GM23248 (cell line): ENCODE measurements at places on chromosomes 3 and 15.
A peak's percentile ranks its signal among the peaks of the same experiment; 100 is the strongest.

DNA sequence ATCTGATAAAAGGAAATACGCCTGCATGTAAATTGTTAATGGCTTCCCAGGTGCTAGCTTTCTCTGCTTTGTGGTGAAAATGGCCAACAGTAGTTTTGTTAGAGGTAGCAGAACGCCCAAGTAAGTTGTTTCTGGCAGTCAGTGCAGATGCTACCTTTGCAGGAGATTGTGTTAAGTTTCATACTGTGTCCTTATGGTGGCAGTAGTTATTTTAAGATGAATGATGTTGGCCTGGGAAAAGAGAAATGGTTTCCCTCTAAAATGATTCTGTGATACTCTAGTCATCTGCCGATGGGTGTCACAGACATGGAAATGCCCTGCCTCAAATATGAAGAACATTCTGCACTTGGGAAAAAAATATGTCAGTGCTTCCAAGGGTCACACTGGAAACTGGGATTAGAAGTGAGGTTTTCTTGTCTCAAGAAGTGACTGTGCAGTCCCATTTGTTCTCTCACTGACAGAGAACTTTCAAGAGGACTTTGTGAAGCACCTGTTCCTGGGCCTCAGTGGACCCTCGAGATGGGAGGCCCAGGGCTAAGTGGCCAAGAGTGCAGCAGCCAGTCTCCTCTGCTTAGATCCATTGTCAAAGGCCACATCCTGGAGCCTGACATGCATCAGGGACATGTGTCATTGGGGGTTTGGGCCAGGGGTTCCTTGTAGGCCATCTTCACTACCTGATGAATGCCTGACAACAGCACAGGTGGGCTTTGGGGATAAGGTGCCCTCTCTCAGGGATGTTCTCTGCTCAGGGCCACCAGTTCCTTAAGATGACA is 393.3 kb downstream of the CACNA2D3 start:
- no peak for DNase-seq

- no peak for DNase-seq
Measured at GRCh38 chr3:94028093-94028837, at the start of gene STX19. TSS of gene STX19 (minus strand) at chr3:94028597. CDS start at chr3:94015269, 13,328 bp downstream.

- no peak for DNase-seq
Measured at GRCh38 chr3:59249004-59249403, 199.2 kb upstream of the CFAP20DC start.

GRCh38 chr15:25609371-25609770 is 170.5 kb upstream of the UBE3A start:
- no peak for DNase-seq

GRCh38 chr3:58173669-58174398 is 36.9 kb downstream of the DNASE1L3 start:
- no peak for DNase-seq

DNA sequence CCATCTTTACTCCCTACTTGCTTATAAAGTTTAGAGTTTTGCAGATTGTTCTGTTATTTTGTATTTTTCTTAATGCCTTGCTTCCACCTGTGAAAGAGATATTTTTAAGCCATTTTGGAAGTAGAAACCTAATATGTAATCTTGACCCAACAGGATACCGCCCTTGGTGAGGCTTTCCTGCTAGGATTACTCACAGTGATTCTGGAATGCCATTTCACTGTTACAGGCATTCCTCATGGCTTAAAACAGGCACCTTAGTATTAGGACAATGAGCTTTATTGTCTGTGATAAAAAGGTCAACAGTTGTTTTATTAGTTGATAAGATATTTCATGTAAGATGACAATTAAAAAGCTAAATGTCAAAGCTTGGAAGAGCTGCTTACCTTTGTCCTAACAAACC is 58.2 kb downstream of the PHLDB2 start:
- DNase-seq, result peak; percentile 65

- DNase-seq, result peak; percentile 63
Measured at GRCh38 chr15:84749111-84749991, 959 bp downstream of the ZNF592 start.

DNA sequence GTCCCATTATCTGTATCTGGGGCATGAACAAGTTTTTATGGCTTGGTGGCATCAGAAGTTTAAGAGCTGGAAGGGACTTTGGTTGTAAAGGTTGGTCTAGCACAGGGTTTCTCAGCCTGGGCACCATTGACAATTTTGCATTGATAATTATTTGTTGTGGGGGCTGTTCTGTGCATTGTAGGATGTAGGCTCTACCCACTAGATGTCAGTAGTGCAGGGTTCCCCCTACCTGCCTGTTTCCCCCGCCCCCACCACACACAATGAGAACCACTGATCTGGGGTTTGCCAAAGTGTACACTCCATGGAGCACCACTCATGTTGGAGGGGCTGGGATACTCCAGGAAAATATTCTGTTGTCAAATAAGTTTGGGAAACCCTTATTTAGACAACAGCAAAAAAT is 42.7 kb downstream of the PLCL2 start:
- no peak for DNase-seq

GRCh38 chr15:76310475-76311099 is 682 bp downstream of the ETFA start:
- peak; percentile 66 for DNase-seq

DNA sequence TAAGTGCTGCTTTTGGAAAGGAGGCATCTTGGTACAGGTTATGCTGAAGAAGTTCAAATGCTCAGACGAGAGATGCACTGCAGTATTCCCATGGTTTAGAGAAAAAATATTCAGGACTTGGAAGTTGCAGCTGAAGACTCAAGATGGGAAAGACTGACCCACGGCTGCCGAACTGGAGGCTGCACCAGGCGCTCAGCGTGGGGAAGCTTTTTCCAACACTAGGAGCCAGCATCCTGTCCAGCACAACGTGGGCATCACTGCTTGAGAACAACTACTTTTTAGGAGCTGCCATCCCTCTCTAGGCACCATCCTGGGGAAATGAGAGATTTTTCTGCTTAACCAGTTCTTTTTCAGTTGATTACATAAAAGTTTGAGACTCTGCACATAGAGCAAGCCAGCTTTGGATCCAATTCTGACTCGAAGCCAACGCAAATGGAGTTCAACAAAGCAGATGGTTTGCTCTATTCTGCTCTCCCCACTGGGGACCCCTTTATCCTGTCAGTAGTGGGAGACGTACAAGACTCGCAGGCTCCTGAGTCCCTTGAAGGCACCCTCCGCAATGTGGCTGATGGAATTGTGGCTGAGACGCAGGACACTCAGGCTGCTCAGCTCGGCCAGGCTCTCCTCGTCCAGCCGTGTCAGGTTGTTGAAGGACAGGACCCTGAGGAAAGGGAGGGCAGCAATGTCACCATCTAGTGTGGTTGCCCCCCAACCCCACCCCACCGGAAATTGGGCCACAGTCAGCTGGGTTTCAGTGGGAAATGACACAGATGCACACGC is 93.8 kb downstream of the LRIG1 start:
- DNase-seq, result no peak

DNA sequence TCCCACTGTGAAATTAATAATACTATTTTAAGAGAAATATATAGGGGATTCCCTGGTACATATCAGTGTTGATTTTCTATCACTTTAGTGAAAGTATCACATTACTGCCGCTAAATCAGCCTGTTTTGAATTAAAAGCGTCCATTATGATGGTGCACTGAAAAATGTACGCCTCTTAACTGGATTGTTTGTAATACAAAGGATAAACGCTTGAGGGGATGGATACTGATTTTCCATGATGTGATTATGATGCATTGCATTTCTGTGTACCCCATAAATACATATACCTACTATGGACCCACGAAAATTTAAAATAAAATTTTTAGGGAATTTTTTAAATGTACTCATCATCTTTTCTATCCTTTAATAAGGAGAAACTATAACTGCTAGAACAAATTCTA is 478.6 kb downstream of the MAGI1 start:
- no peak for DNase-seq

GRCh38 chr15:20341901-20342600 is 199.5 kb downstream of the GOLGA6L6 start:
- DNase-seq, result no peak

DNA sequence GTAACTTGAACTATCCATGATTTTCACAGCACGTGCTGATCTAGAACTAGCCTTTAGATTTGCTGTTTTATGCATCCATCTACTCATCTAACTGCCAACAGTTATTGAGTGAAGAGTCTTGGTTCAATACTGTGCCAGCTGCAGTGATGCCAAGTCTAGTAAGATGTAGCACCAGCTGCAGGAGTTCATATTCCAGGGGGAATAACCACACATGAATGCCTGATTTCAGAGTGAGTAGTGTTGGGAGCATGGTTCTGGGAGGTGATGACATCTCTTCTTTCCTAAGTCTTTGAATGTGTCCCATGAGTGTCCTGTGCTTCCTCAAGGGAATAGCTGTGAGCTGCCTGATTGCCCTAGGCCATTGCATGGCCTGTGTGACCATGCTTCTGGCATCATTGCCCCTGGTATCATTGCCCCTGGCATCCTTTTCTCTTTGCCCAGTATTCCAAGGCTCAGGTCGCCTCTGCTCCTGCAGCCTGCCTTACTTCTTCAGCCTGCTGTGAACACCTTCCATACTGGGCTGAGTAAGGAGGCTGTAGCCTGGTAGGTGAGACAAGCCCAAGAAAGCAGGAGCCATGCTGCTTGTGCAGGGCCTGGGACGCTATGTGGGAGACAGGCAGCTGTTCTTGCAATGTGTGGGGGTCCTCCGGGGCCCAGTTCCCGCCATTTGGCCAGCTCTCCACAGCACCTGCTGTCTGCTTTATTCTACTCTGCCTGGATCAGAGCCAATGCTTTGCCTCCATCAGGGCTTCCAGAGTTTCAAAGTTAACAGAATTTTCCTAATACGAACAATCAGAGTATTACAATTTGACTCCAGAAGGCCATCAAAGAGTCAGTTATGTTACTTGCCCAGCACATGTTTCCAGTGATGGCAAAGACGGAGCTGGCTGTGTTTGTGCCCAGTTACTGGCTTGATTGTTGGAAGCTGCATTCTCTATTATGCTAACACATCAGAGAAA is 73.2 kb downstream of the CLSTN2 start:
- no peak for DNase-seq

DNA sequence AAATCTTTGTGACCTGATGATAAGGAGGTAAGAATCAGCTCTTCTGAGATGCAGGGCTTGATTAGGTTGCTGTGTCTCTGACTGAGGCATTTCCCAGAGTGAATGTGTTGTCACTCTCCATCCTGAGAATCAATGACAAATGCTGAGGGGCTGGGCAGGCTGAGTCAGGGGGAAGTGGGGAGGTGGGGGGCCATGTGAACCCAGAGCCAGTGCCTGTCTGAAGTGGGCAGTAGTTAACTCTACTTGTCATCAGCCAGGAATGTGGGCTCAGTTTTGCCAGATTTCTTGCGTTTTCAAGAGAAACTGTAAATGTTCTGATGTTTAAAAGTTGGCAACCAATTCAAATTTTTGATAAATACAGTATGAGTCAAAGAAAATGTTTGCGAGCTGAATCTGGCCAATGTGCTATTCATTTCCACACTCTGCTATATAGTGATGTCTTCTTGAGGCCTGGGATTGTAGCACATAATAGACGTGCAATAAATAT is 3.1 kb upstream of the BNC1 start:
- DNase-seq, result peak; percentile 95

GRCh38 chr3:87436781-87437543 is 160.6 kb upstream of the POU1F1 start:
- peak; percentile 67 for DNase-seq

DNA sequence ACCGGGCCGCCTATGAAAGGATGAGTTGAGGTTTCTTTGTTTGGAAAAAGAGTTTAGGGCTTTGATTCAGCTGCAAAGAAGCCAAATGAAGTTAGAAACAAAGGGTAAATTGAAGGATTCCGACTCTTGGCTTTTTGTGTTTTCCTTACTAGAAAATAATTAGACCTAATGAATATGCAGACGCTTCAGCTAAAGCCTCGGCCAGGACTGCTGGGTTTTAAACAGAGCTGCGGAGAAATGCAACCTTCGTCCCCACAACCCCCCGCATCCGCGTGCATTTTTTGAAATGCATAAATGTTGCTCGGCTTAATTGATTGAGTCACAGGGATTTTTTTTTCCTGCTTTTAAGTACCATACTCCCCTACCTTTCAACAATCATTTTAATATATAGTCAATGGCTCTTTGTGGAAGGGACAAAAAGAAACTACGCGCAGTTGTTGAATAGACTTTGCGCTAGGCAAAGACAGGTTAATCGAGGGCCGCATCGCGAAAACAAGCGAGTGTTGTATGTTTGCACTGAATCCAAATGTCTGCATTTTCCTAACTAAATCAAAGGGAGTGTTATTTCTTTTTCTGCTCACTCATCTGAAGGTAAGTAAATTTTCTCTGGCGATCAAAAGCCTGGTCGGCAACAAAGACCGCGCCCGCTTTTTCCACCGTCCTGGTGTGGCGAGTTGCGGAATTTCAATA is 1.3 kb upstream of the ZIC4 start:
- no peak for DNase-seq

- peak; percentile 91 for DNase-seq
Measured at GRCh38 chr3:115217678-115218451, 70.8 kb upstream of the ZBTB20 start.

DNA sequence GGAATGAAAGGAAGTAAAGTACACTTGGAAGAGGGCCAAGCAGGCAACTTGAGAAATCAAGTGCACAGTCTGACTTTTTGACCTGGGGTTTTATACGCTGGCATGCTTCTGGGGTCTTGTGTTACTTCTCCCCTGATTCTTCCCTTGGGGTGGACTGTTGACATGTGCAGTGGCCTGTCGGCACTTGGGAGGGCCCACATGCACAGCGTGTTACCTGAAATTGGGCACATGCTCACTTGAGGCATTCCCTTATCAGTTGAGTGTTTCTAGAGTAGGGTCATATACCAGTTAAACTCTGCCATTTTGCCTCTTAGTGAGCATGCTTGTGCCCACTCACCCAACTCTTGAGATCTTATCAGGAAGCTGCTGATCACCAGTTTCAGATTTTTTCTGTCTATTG is 329.1 kb upstream of the SOX2 start:
- DNase-seq, result no peak

- DNase-seq, result no peak
Measured at GRCh38 chr15:31361764-31362515, 35.3 kb downstream of the KLF13 start.

GRCh38 chr15:45200001-45200798 is 12.4 kb upstream of the SHF start:
- DNase-seq, result peak; percentile 96

DNA sequence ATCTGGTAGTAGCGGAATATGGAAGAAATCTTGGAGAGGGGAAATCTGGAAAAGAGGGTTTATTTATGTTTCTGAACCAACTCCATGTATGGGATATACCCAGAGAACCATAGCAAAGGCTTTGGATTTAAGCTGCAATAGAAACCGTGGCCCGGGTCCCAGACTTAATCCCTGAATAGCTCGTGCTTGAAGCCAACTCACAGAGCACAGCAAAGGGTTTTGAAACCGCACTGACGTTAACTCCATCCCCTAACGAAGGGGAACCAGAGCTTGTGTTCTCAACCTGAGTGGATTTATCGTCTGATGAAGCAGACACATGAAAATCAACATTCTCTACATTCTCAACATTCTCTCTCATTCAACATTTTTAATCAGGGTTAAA is 154.6 kb downstream of the APBA2 start:
- DNase-seq, result no peak

- no peak for DNase-seq
Measured at GRCh38 chr15:65414841-65415621, 7.7 kb downstream of the IGDCC4 start.

- DNase-seq, result no peak
Measured at GRCh38 chr15:63306492-63307073, 29.2 kb downstream of the APH1B start.

- DNase-seq, result peak; percentile 28
Measured at GRCh38 chr15:71893691-71894090, 83.3 kb downstream of the NR2E3 start.
